Endothelial cell of umbilical vein (primary cell): ENCODE measurements at places on chromosomes 2 and 18. TPM values are rescaled to one million over a fixed set of nuclear protein-coding genes. Genes with fewer than 3 reads are reported as not detected.

The B4GALT6 gene
- polyA plus RNA-seq, result 2.9 and 3.9 TPM in 2 replicates

The PUS10 gene
- polyA plus RNA-seq, result 2.7 and 3.7 TPM in 2 replicates

DNA sequence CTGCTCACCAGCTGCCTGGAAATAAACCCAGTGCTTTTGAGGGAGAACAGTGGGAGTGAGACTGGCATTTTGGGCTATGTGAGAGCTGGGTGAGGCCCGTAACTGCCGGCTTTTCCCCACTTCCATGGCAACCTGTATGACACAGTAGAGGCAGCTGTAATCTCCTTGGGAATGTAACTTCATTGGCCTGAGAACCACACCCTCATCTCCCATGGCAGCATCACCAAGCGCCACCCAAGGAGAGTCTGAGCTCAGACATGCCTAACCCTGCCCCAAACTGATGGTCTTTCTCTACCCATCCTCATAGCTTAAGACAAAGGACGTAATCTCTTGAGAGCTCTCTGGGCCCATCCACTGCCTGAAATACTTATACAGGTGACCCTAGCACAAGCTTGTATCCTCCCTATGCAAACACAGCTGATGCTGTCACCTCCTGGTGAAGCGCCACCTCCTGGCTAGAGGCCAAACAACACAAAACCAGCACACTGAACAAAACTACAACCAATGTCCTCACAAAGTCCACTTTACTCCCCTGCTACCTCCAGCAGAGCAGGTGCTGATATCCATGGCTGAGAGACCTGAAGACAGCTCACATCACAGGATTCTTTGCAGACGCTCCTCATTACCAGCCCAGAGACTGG is 763.4 kb upstream of the NRXN1 start:
- H3K27ac ChIP-seq, result no peak overlapping the region
- no peaks in the 10 kb centered on the region for H3K27me3 ChIP-seq
- no peaks in the 10 kb centered on the region for H3K4me1 ChIP-seq
- H3K4me3 ChIP-seq, result no peak overlapping the region
- no peaks in the 10 kb centered on the region for H3K36me3 ChIP-seq

- DNase-seq, result peak; percentile 36
- H3K36me3 ChIP-seq, result peaks cover 26% of the 10 kb centered on the region
- H3K4me1 ChIP-seq, result no peaks in the 10 kb centered on the region
- H3K27me3 ChIP-seq, result no peaks in the 10 kb centered on the region
These were observed 24.0 kb downstream of the GAREM2 start for GRCh38 chr2:26196683-26197418.

- no peak overlapping the region for H3K4me3 ChIP-seq
- H3K27ac ChIP-seq, result no peak overlapping the region
- H3K27me3 ChIP-seq, result no peaks in the 10 kb centered on the region
- H3K36me3 ChIP-seq, result no peaks in the 10 kb centered on the region
- peak; percentile 51 for DNase-seq
These were observed 7.5 kb downstream of the COL5A2 start for GRCh38 chr2:189171956-189172609.

DNA sequence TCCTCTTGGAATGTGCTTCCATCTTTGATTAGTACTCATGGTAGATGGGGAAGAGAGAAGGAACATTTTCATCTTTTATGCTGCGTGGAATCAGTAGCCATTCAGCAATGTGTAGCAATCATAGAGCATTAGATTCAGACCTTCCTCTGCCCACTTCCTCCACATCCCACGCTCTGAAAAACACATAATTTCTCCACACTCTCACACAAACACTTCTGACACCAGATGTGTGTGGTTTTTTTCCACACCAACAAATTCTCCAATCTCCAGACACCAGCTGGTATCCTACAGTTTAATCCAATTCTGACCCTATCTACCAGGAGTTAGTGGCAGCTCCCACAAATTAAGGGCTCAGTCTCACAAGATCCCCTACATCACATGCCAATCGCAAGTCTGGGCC is 103.3 kb downstream of the AOX1 start:
- no peak overlapping the region for H3K27ac ChIP-seq
- peaks cover 27% of the 10 kb centered on the region for H3K27me3 ChIP-seq
- DNase-seq, result no peak
- no peaks in the 10 kb centered on the region for H3K36me3 ChIP-seq
- no peaks in the 10 kb centered on the region for H3K4me1 ChIP-seq

- H3K27ac ChIP-seq, result no peak overlapping the region
- peaks cover 16% of the 10 kb centered on the region for H3K4me1 ChIP-seq
- DNase-seq, result no peak
- H3K36me3 ChIP-seq, result peaks cover 16% of the 10 kb centered on the region
- no peaks in the 10 kb centered on the region for H3K27me3 ChIP-seq
These were observed 30.9 kb downstream of the POLR1A start for GRCh38 chr2:86074811-86075210.

DNA sequence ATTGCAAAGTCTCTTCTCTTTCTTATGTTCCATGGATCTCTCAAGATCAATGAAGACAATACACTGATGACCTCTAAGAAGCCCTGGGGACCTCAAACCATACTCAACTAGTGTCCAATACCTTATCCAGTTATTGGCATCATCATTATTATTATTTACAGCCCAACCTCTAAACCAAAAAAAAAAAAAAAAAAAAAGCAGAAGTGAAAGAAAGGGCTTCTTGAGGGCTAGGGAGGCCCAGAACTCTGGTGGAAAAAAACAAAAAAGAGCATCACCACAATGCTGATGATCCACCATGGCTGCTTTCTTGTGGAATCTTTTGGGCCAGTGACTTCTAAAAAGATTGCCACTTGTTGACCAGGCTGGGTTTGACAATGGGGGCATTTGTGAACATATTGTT is 324.9 kb downstream of the LPIN1 start:
- H3K4me3 ChIP-seq, result no peak overlapping the region
- no peaks in the 10 kb centered on the region for H3K36me3 ChIP-seq
- H3K4me1 ChIP-seq, result no peaks in the 10 kb centered on the region
- H3K27ac ChIP-seq, result no peak overlapping the region
